Effector CD4-positive, alpha-beta T cell (primary cell): ENCODE measurements at places on chromosomes 7 and 10.

DNA sequence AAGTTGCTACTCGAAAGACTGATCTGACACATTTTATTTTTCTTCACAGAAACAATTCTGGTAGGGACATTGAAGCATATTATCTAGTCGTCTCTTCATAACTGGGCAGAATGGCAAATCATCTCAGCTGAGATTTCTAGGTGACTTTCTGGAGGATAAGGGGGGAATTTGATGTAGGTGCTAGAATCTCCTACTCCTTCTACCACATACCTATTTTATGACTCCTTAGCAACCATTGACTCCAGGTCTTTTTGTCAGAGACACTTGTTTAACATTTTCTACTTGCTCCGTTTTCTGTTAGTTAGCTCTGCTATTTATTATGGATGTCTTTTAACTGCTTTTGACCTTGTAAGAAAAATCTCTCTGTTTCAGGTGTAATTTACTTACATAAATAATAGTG, 380.9 kb upstream of the SEMA3C start:
- no peak for DNase-seq

DNA sequence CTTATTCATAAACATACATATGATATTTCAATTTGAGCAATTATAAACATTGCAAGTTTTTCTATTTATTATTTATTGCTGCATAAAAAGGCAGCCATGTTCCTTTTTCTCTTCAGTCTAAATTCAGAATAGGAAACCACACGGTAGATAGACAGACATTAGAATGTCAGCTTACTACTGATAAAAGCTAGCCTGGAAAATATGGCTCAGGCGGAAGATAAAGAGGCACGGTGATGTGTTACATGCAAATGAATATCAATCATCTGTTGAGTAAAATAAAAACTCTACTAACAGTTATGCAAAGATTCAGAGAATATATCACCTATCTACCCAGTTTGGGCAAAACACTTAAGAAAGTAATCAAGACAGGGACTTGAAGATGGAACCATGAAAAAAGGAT, 73.5 kb upstream of the PDSS1 start:
- no peak for DNase-seq

DNA sequence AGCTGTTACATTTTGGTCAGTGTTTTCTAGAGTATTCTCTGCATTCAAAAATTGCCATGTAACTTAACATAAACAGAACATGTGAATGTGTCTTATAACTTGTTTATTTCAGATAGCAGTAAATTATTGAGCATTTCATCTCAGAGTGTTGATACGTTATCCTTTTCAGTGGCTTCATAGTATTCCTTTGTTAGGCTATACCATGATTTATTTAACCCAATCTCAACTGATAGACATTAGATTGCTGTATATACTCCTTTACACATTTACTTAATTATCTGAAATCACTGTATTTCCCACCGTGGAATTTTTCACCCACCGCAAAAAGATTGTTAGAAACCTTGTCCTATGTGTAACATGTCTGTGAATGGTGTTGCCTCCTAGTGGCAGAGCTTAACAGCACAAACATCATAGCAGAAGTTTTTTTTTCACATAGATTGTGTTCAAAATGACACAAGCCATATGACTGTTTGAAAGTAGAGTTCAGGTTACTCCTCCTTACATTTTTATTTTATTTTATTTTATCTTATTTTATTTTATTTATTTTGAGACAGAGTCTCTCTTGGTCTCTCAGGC, 21.4 kb downstream of the SLF2 start:
- DNase-seq: no peak

DNA sequence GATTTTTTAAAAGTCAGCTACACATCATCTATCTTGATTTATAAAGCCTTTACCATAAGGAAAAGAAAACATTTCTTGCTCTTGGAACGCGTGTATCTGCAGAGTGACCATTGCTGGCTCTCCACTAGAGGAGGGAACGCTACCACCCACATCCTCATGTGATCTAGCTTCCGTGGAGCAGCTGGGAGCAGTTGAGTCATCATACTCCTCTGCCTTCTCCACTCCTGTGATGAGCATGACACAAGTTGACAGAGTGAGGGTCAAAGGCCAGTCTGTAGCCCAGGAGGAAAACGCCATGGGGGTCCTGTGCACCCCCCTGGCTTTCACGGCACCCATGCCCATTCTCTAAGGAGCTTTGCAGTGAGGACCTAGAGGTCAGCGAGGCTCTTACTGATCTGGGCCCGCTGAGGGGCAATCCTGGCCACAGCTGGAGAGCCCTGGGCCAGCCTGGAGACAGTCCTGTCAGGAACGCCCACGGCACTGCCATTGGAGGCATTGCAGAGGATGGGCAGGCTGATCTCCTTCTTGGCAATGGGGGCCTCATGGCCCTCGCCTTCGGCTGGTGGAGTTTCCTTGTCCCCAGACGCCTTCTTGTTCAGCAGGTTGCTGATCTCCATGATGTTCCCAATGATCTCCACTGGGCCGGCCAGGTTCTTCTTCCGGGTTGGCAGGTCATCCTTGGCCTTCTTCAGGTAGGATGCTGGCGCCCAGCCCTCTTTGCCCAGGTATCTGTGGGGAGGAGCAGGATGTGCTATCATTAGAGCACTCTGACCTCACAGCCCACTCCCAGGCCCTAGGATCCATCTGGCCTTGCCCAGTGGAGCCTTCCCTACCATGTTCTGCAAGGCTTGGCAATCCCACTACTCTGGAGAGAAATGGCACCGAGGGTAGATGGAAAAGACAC, 119.2 kb downstream of the NEURL1 start:
- DNase-seq: no peak

DNA sequence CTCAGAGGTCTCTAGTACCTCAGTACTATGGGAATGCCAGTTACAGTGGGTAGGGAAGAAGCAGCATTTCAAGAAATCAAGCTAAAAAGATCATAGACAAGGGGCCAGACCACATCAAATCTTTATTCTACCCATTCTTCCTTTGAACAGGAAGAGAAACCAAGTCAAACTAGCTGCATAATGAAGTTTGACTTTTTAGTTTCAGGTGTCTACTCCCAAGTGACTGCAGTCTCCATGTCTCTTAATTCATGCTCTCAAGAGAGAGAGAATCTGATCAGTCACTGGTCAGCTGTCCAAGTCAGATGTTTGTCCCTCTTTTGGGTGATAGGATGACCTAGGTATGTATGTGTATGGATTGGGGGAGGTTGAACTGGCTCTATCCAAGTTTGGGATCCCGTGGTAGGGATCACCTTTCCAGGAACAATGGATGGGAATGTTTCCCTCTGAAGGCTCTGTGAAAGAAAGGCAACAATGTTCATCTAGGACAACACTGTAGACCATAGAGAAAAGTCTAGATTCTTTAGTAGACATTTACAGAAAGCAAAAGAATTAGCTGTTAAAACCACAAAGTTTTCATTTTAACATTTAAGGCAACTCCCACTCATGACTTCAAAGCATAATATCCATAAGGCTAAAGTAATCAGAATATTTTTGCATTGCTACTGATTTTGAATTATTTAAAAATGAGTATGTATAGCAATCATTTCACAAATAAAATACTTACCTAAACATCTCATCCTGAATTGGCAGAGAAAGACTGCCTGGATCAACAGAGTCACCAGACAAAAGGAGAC, 30.1 kb upstream of the PRTFDC1 start:
- no peak for DNase-seq

DNA sequence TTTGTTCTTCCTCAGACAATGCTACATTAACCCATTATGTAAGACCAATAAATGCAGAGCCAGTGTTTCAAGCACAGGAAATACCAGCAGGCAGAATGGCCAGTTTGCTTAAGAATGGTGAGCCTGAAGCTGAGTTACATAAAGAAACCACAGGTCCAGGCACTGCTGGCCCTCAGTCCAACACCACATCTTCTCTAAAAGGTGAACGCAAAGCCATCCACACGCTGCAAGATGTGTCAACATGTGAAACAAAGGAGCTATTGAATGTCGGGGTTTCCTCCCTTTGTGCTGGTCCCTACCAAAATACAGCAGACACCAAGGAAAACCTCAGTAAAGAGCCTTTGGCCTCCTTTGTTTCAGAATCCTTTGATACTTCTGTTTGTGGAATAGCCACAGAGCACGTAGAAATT, 63.8 kb downstream of the TASOR2 start:
- DNase-seq: no peak

- DNase-seq: no peak
These were observed 45.1 kb downstream of the INPP5F start for GRCh38 chr10:119770928-119771327.

DNA sequence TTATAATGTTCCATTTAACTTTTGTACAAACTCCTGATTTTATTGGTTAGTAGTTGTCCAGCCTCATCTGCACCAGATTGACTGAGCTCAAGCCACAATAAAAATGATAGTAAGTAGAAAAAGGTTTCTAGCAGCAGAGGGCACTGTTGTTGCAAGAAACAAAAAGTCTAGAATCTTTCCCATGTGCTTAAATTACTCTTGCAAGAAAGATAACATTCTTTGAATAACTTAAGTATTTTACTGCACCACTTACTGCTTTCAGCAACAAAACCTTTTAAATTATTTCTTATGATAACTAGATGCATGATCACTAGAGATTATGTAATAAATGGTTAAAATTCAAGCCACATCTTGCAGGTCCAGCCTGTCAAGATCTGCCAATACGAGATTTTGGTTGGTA, 27.0 kb downstream of the LMOD2 start:
- DNase-seq: no peak
